IPS-NIHi11 (cell line): ENCODE measurements at places on chromosomes 6 and 20.
A peak's percentile ranks its signal among the peaks of the same experiment; 100 is the strongest.

GRCh38 chr6:44725070-44725469 lies 337.6 kb downstream of the CDC5L start:
- no peak for DNase-seq

DNA sequence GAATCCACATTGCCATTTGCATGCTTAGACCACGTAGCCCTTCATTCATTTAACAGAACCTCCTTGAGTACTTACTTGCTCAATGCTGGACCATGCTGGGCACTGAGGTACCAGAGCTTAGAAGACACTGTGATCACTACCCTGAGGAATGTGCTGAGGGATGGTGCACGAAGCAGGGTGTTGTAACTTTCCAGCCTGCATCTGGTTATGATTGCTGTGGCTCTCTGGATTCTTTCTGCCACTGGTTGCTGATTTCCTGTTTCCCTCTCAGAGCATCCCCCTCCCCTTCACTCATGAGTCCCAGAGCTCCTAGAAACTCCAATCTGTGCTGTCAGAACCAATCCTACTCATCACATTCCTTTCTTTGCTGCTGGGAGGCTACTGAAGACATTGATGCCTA lies 537.4 kb downstream of the PTPRT start:
- DNase-seq, result no peak

DNA sequence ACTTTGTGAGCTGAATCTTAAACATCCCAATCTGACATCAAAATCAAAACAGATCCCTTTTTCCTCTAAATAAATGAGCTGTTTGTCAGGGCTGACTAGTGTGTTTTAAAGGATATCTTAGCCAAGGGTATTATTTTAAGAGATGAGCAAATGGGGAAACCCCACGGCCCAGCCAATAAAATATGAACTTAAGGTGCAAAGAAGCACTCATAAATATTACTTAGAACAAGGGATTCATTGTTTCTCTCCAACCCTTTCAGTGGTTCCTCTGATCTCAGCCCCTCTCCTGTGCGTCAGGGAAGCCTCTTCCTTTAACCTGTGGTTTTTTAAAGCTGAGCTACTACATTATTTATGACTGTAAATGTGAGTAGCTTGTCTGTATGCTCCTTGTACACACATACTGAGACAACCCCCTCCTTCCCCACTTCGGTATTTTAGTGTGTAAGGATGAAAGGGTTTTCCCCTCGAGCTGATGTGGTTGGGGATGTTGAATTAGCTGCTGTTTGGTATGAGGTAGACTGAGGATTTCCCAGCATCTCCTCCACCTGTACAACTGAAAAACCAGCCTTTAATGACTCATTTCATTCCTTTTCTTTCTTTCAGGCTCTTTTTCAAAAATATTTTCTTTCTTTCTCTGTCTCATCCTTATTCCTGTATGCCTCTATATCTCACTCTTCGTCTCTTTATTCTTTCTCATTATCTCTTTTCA lies 6.5 kb downstream of the BMP5 start:
- no peak for DNase-seq

DNA sequence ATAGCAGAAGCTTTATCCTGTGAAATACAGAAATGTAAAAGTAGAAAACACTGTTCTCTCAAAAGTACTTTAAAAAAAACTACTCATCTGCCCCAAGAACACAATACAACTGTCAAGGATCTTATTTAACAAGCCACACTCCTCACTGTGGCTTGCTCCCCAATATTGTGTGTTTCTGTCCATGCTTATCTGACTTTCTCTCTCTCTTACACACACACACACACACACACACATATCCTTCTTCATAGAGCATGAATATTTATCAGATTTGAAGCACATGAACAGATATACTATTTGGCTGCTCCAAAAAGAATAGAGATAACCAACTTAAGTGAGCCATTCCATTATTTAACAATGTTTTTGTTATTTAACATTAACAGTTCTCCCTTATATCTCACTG lies 3.6 kb upstream of the PHIP start:
- no peak for DNase-seq

GRCh38 chr6:363291-363690 lies 28.3 kb upstream of the IRF4 start:
- no peak for DNase-seq

- DNase-seq, result peak; percentile 87
Observed at GRCh38 chr6:169654598-169655391, 47.0 kb downstream of the WDR27 start.

DNA sequence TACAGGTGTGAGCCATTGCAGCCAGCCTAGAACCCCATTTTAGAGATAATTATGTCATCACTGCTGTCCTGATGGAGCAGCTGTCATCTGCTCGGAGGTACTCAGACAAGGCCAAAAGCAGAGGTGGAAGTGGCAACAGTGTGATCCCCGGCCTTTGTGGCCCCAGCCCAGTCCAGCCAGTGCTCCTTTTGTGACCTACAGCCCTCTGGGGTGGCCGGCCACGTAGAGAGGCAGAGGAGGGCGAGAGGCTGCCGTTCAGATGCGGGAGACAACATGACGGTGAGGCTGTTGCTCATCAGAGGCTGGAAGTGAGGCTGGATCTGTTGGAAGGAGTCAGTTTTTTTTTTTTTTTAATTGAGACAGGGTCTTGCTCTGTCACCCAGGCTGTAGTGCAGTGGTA lies 32.8 kb downstream of the EFCAB8 start:
- no peak for DNase-seq
